ENCODE measurements at places on chromosomes 2 and 18. TPM values are rescaled to one million over a fixed set of nuclear protein-coding genes. Genes with fewer than 3 reads are reported as not detected.

GRCh38 chr2:185484602-185485001 is 254.0 kb upstream of the FSIP2 start:
- H3K4me1 ChIP-seq = peaks cover 5% of the 10 kb centered on the region
- peaks cover 1% of the 10 kb centered on the region for H3K36me3 ChIP-seq
- H3K4me3 ChIP-seq = no peak overlapping the region
- no peak for DNase-seq
- no peak overlapping the region for H3K27ac ChIP-seq
- no peaks in the 10 kb centered on the region for H3K27me3 ChIP-seq

RBM44 gene
- total RNA-seq = 0.50 TPM

DNA sequence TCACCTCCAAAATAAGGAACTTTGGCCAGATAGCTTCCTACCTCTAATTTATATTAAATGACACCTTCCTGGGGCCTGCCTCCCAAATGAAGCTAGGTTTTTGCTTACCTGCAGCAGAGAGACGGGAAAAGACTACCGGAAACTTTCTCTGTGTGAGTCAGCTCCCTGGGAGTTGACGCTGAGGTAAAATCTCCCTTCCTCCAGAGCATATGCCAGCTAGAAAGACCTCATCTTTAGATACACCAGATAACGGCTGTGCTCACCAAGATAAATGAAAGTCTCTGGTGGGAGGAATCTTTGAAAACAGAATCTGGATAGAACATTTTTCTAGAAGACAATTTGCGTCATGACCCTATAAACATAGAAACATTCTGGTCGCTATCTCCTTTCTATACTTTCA is 99.7 kb upstream of the RFX8 start:
- peaks cover 16% of the 10 kb centered on the region for H3K27me3 ChIP-seq
- no peak overlapping the region for H3K4me3 ChIP-seq
- no peaks in the 10 kb centered on the region for H3K36me3 ChIP-seq
- DNase-seq = no peak

- peak overlapping the region; percentile 80 for H3K27ac ChIP-seq
- H3K27me3 ChIP-seq = no peaks in the 10 kb centered on the region
- H3K4me3 ChIP-seq = no peak overlapping the region
- H3K4me1 ChIP-seq = peaks cover 16% of the 10 kb centered on the region
- DNase-seq = peak; percentile 65
- peaks cover 3% of the 10 kb centered on the region for H3K36me3 ChIP-seq
Observed at GRCh38 chr18:80183273-80184050, 63.9 kb downstream of the PARD6G start.

LYG2 gene
- not detected for total RNA-seq

- no peaks in the 10 kb centered on the region for H3K27me3 ChIP-seq
- H3K4me1 ChIP-seq = peaks cover 6% of the 10 kb centered on the region
- no peak overlapping the region for H3K27ac ChIP-seq
- no peak overlapping the region for H3K4me3 ChIP-seq
Observed at GRCh38 chr2:227082286-227082685, 81.7 kb downstream of the COL4A4 start.

- no peaks in the 10 kb centered on the region for H3K36me3 ChIP-seq
- DNase-seq = no peak
- H3K27ac ChIP-seq = peak overlapping the region; percentile 12
- no peak overlapping the region for H3K4me3 ChIP-seq
- H3K4me1 ChIP-seq = peaks cover 48% of the 10 kb centered on the region
Observed at GRCh38 chr2:65116645-65117044, 13.3 kb downstream of the RAB1A start.

DNA sequence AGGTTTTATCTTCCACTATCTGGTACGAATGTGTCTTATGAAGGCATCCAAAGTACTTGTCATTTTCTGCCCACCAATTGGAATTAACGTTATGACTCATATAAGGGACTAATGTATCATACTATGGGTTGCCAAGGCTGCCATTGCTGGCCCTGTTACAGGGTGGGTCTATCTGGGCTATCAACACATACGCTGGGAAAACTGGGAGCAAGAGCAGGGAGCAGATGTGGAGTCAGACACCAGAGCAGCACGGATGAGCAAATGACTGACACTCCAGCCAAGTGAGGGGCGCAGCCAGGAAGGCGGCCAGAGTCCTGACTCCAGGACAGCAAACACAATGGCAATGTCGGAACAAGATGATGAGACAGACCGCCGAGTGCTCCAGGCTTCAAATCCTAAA is 145.9 kb downstream of the COPS8 start:
- no peak overlapping the region for H3K4me3 ChIP-seq
- H3K36me3 ChIP-seq = no peaks in the 10 kb centered on the region
- H3K27ac ChIP-seq = no peak overlapping the region
- no peak for DNase-seq

SCYGR7 gene
- total RNA-seq = not detected

- DNase-seq = no peak
- H3K27me3 ChIP-seq = no peaks in the 10 kb centered on the region
- H3K4me1 ChIP-seq = peaks cover 26% of the 10 kb centered on the region
Observed at GRCh38 chr2:11260979-11261378, 83.5 kb downstream of the ROCK2 start.

SCYGR4 gene
- total RNA-seq = not detected

GALR1 gene
- not detected for total RNA-seq

DNA sequence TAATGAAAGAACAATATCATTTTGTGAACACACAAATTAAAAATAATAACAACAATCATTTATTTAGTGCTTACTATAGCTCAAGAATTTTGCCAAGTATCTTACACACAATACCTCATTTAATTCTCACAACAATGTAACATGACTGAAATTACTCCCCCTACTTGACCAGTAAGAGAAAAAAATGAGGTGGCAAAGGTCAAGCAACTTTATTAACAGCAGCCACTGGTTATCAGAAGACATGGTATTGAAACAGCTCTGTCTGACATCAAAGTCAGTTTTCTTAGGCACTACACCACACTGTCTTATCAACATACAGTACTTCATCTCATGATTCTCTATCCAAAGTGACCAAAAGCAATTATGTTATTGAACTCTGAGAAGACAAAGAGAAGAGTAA is 389.4 kb downstream of the ZEB2 start:
- H3K27me3 ChIP-seq = no peaks in the 10 kb centered on the region
- no peak overlapping the region for H3K4me3 ChIP-seq
- DNase-seq = no peak
- no peak overlapping the region for H3K27ac ChIP-seq

IL36G gene
- not detected for total RNA-seq

DNA sequence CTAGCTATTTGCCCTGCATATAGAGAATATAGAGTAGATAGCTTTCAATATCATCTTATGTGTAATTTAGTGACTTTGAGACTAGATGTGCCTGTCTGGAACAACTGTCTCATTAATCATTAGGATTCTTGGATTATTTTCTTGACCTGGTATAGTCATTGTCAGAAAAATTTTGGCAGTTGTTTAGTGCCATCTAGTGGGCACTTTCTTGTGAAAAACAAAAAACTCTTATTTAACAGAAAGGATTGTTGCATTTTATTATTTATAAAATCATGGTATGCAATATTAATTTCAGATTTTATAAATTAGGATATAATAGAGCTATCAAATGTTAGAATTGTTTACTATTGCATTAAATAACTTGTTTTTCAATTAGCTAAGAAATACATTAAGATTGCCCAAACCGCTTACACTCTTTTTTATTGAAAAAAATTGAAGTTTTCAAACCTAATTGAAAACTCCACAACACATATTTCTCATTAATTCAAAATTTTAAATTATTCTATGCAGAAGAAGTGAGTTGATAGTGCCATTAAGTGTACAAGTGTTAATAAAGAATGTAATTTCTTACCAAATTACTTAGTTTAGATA is 80.3 kb downstream of the DYNAP start:
- H3K4me1 ChIP-seq = no peaks in the 10 kb centered on the region
- H3K27ac ChIP-seq = no peak overlapping the region
- H3K4me3 ChIP-seq = no peak overlapping the region

- H3K27ac ChIP-seq = no peak overlapping the region
- DNase-seq = no peak
Observed at GRCh38 chr2:176101216-176101830, 1.7 kb downstream of the HOXD12 start.

DNA sequence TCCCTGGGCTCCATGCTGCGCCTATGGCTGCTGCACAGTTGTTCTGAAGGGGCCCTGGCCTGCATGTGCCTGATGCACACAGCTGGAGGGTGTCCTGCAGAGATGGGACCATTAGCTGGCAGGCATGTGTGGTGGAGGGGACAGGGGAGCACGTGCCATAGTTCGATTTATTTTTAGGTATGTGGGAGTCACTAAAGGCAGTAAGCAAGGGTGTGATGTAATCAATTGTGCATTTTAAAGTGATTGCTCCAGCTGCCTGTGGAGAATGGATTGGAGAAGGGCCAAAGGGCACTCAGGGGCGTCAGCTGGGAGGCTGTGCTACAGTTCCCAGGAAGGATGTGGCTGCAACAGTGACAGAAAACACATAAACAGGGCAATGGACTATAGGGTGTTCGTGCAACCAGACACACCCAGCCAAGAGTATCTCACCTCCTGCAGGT is 205.1 kb downstream of the ARL4C start:
- DNase-seq = no peak
- H3K36me3 ChIP-seq = no peaks in the 10 kb centered on the region
- peak overlapping the region; percentile 29 for H3K27ac ChIP-seq
- no peaks in the 10 kb centered on the region for H3K27me3 ChIP-seq

DNA sequence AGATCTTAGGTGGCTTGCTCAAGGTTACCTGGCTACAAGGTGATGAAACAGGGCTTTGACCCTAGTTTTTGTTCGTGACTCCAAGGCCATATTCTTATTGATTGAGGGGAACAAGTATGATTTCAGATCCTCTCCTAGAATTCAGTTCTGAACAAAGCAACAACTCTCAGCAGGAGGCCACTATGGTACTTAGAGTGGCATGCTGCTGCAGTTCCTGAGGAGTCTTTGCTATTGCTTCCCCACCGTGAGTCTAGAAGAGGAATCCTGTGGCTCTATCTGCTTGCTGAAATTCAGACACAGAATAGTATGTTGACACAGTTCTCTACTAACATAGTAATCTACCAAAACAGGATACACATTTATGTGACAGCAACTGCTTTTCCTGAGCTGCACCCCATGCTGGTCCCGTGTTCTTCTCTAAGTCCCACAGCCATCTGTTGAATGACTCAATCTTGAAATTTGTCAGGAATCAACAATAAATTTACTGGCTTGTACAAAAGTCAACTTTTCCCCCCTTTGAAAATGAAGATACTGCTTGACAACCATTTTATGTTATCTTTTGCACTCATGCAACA is 4.1 kb downstream of the TGFBRAP1 start:
- no peak for DNase-seq
- no peak overlapping the region for H3K4me3 ChIP-seq
- H3K4me1 ChIP-seq = peaks cover 71% of the 10 kb centered on the region
- no peaks in the 10 kb centered on the region for H3K27me3 ChIP-seq
- H3K36me3 ChIP-seq = no peaks in the 10 kb centered on the region

GRHL1 gene
- total RNA-seq = 0.31 TPM

DNA sequence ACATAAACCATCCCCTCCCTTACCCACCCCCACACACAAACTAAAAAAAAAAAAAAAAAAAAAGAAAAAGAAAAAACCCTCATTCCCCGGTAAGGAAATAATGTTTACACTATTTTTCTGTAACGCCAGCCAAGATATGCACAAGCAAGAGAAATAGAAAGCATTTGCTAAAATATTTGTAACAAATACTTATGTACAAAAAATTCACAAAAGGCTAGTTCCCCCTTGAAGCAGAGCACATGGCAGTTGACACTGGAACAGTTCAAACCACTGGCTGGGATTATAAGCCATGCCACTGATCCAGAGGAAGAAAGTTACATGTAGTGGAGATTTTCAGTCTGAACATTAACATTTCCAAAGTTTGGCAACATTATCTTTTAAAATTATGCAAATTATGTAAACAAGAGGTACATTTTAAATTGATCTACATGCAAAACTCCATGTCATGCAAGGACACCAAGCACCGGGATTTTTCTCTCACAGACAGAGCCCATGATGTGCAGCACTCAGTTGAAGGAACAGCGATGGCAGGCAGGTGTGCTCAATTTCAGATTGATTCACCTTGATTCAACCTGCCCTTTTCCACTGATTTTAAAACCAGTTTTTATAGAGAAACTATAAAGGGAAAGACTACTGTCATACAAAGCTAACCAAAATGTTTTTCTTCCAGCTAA is 21.4 kb downstream of the PNO1 start:
- no peak for DNase-seq
- no peak overlapping the region for H3K4me3 ChIP-seq
- H3K27me3 ChIP-seq = no peaks in the 10 kb centered on the region
- H3K36me3 ChIP-seq = peaks cover 11% of the 10 kb centered on the region

MOCOS gene
- 13.2 TPM for total RNA-seq

- H3K36me3 ChIP-seq = peaks cover 6% of the 10 kb centered on the region
- DNase-seq = no peak
Observed at GRCh38 chr2:27587025-27587424, 4.2 kb downstream of the ZNF512 start.

PPP4R3B gene
- total RNA-seq = 39.3 TPM

DSC3 gene
- 4.1 TPM for total RNA-seq

DNA sequence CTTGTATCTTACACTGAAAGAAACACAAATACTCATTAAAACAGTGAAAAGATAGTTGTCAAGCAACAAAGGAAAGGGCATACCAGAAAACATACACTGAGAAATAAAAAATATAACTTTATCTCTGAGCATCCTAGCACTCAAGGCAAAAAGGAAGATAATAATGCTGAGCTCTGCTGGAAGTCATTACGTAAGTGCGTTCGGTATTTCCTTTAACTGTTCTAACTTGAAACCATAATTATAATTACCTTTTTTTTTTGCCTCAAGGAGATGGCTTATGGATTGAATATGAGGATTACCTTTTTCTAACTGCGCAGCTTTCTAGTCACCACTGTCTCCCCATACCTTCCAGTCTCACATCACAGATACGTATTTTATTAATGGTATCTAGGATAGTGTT is 308.1 kb downstream of the GBX2 start:
- no peak for DNase-seq
- H3K36me3 ChIP-seq = no peaks in the 10 kb centered on the region
- peaks cover 18% of the 10 kb centered on the region for H3K4me1 ChIP-seq
- no peak overlapping the region for H3K4me3 ChIP-seq
- no peaks in the 10 kb centered on the region for H3K27me3 ChIP-seq
- H3K27ac ChIP-seq = no peak overlapping the region

DNA sequence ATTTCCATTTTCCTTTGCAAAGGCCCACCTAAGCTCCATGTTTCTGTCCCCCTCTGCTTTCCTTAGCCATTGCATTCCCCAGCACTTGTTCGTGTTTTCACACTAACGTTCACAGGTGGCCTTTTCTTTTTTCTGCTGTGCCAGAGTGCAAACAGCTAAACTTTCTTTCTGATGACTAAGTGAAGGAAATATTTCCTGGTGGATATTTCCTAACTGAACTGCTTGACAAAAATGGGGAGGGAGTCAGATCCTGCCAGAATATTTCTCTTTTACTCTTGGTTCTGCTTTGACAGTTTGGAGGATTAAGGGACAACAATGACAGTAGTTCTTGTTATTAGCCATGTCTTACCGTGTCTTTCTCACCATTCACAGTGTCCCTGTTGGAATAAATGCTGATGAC is 344.0 kb downstream of the ARHGAP15 start:
- no peak overlapping the region for H3K4me3 ChIP-seq
- peaks cover 37% of the 10 kb centered on the region for H3K4me1 ChIP-seq
- no peaks in the 10 kb centered on the region for H3K36me3 ChIP-seq
- DNase-seq = no peak
- H3K27ac ChIP-seq = peak overlapping the region; percentile 76

Measured in chondrocyte (in vitro differentiated cells).